ENCODE measurements at places on chromosomes 6 and 20. TPM values are rescaled to one million over a fixed set of nuclear protein-coding genes. Genes with fewer than 3 reads are reported as not detected.

AIF1 gene
- not detected for total RNA-seq

BANF2 gene
- not detected for total RNA-seq

HRH3 gene
- total RNA-seq = not detected

EPB41L1 gene
- 21.9 TPM for total RNA-seq

SLC22A3 gene
- not detected for total RNA-seq

TINAG gene
- not detected for total RNA-seq

ARMC12 gene
- 0.34 TPM for total RNA-seq

C20orf96 gene
- 1.1 TPM for total RNA-seq

SMIM28 gene
- not detected for total RNA-seq

ZNF391 gene
- total RNA-seq = 3.7 TPM

CD24 gene
- total RNA-seq = not detected

MEP1A gene
- not detected for total RNA-seq

CLVS2 gene
- total RNA-seq = 0.60 TPM

GSS gene
- total RNA-seq = 137 TPM
